ENCODE measurements at places on chromosomes 5 and 9.

- no peak for DNase-seq
Measured at GRCh38 chr9:135330685-135331590, 148.6 kb upstream of the PPP1R26 start.

- no peak for DNase-seq
Measured at GRCh38 chr9:20117986-20118385, 329.1 kb upstream of the SLC24A2 start.

GRCh38 chr5:10266137-10266536, 16.1 kb downstream of the CCT5 start:
- DNase-seq, result no peak

- no peak for DNase-seq
Measured at GRCh38 chr9:95574176-95574575, 57.4 kb upstream of the PTCH1 start.

GRCh38 chr9:72327631-72328030, 37.4 kb downstream of the ZFAND5 start:
- no peak for DNase-seq

DNA sequence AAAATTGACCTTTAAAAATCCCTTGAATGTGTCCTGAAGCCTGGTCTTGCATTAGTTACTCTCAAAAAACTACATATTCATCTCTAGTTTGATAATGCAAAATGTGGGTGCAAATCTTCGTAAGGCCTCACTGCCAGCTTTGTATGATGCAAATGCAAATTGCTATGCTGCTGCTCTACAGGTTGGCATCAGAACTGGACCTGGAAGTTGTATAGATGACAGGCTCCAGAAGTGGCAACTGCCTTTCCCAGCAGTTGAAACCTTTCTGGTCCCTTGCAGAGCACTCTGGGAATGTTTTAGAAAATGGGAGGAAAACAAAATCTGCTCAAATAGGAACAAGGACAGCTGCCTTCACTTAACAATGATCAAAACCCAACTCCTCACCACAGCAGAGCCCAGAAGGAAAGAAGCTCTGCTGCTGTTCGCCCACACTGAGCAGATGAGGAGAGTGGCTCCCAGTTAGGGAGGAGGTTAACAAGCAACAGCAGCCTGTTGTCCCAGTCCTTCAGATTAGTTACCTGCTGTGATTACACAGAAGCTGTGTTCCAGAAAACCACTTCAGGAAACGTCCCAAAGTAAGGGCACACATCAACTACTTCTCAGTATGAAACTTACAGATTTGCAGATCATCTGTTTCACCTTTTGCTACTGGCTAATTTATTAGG, 93.5 kb downstream of the PLPP1 start:
- no peak for DNase-seq

- DNase-seq, result peak; percentile 43
Measured at GRCh38 chr9:113682297-113682771, 193.8 kb upstream of the ZNF618 start.
